Peyer's patch (tissue), 4 donors: ENCODE measurements at places on chromosomes 6 and 20. TPM values are rescaled to one million over a fixed set of nuclear protein-coding genes. Genes with fewer than 3 reads are reported as not detected.

Gene LRRC1
- total RNA-seq: 63.6 TPM

Gene TGM3
- 0.40 TPM for total RNA-seq

Gene CFB
- 183 TPM for total RNA-seq

Gene SLC13A3
- total RNA-seq: 10.7 TPM

Gene EPHA7
- not detected for total RNA-seq

Gene ETV7
- 8.4 TPM for total RNA-seq

Gene MUC21
- total RNA-seq: not detected

Gene PNLDC1
- not detected for total RNA-seq

Gene CST7
- total RNA-seq: 4.2 TPM

Gene WFDC12
- not detected for total RNA-seq

Gene IMPG1
- not detected for total RNA-seq

Gene SRMS
- total RNA-seq: not detected

Gene OLIG3
- total RNA-seq: not detected

Gene SPATS1
- total RNA-seq: not detected

Gene GTSF1L
- not detected for total RNA-seq

Gene HS3ST5
- total RNA-seq: not detected

Gene NPEPL1
- total RNA-seq: 73.4 TPM

Gene SIRPD
- total RNA-seq: not detected

Gene GCNT2
- 78.3 TPM for total RNA-seq

Gene BTBD9
- 17.3 TPM for total RNA-seq

Gene MDFI
- total RNA-seq: not detected

Gene IP6K3
- 1.3 TPM for total RNA-seq

Gene NR2E1
- not detected for total RNA-seq

Gene SNAP25
- total RNA-seq: 1.2 TPM

Gene LAMA4
- 10.0 TPM for total RNA-seq

Gene KHDC1
- total RNA-seq: 9.1 TPM

Gene FAM162B
- not detected for total RNA-seq

Gene CST9L
- total RNA-seq: not detected

Gene RAD21L1
- total RNA-seq: not detected

Gene SOX18
- total RNA-seq: 3.4 TPM

Gene ANGPT4
- total RNA-seq: not detected

Gene DUSP15
- total RNA-seq: 2.3 TPM

Gene DEFB132
- total RNA-seq: not detected

Gene PKIB
- total RNA-seq: 35.3 TPM

Gene AFG1L
- 8.7 TPM for total RNA-seq

Gene MAFB
- total RNA-seq: 16.6 TPM

Gene GSTA2
- 92.2 TPM for total RNA-seq

Gene MICB
- 4.7 TPM for total RNA-seq

Gene PRDM13
- total RNA-seq: not detected

Gene SLC18B1
- total RNA-seq: 2.5 TPM

Gene ACSS1
- 160 TPM for total RNA-seq

Gene ZSCAN26
- total RNA-seq: 20.4 TPM

Gene HLA-DOA
- 0.95 TPM for total RNA-seq

Gene MOG
- not detected for total RNA-seq

Gene ZMYND8
- total RNA-seq: 106 TPM

Gene MTFR2
- total RNA-seq: 2.1 TPM

Gene SEMG1
- not detected for total RNA-seq

Gene C20orf144
- not detected for total RNA-seq

Gene FAM83C
- not detected for total RNA-seq

Gene MUCL3
- total RNA-seq: 0.18 TPM

Gene LGSN
- total RNA-seq: not detected

Gene MAP3K5
- total RNA-seq: 46.2 TPM

Gene NFS1
- 29.2 TPM for total RNA-seq

Gene EYS
- 0.35 TPM for total RNA-seq

Gene TSHZ2
- total RNA-seq: 14.8 TPM

Gene SYNGAP1
- total RNA-seq: 12.7 TPM

Gene SIM1
- total RNA-seq: not detected

Gene ATF6B
- 75.3 TPM for total RNA-seq

Gene FOXF2
- 9.2 TPM for total RNA-seq

Gene TRIM31
- 9.9 TPM for total RNA-seq
